ENCODE measurements at places on chromosomes 11 and 22.

DNA sequence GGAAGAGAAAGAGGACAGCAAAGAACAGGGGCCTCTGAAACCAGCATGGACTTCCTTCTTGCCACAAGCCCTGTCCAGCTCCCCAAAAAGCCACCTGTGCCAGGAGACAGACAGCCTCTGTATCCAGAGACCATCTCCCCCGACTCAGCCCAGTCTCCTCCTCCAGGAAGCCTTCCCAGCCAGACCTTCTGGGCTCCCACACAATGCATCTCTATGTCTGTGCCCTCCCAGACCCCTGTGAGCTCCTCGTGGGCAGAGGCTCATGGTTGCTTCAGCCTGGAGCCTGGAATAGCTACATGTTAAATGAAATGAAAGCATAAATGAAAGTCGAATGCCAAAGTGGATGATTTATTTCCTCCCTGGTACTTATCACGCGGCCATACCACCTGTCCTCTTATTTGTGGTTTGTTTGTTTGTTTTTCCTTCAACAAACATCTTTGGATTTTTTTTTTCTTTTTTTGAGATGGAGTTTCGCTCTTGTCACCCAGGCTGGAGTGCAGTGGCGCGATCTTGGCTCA lies 7.3 kb upstream of the ARAP1 start:
- DNase-seq = no peak

DNA sequence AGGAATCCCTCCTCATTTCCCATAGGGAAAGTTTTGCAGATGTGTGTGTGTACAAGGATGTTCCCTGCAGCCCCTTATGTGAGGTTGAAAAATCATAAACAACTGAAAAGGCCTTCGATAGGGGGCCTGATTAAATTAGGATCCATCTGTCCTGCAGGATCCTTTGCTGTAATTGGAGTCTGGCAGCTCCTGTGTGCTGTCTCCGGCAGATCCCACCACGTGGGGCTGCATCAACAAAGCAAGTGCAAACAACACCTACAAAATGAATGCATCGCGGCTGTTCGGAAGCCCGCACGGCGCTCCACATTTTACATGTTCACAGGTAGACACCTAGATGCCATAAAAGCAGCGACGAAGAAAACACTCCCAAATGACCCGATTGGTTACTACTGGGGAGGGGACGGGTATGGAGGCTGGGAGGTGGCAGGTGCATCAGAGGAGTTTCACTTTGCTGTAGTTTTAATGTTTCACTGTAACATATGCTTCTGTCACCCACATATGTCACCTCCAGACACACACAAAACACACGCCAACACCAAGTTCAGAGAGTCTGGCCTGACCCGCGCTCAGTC lies 52.2 kb downstream of the NFAM1 start:
- DNase-seq = no peak

DNA sequence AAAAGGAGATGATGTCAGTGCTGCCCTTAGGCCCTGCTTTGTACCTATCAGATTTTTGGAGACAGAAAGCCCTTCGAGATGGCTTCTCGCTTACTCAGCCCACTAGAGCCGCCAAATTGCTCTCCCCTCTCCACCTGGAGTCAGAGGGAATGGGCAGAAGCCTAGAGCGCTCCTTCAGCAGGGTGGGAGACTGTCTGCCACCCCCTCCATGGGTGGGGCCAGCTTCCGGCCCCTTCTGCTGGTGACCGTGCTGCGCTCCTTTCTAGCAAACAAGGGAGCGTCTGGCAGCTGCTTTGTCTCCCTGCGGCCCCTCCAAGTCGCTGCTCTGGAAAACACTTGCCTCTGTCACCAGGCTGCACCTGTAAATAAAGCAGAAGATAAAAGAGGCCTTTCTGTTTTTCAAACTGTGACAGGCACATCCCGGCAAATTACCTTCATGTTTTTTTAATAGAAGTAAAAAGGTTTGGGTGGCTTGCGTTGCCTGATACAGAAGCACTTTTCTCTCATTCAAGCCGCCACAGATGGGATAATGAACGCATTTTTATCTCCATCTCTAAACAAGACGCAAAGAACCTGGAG lies 145.7 kb upstream of the NECTIN1 start:
- DNase-seq = no peak

GRCh38 chr11:120778685-120779490 lies 245.0 kb upstream of the TBCEL start:
- no peak for DNase-seq

GRCh38 chr11:67468456-67468758 lies 644 bp downstream of the TMEM134 start:
- no peak for DNase-seq

GRCh38 chr11:76885390-76886097 lies 24.8 kb downstream of the ACER3 start:
- DNase-seq = no peak

DNA sequence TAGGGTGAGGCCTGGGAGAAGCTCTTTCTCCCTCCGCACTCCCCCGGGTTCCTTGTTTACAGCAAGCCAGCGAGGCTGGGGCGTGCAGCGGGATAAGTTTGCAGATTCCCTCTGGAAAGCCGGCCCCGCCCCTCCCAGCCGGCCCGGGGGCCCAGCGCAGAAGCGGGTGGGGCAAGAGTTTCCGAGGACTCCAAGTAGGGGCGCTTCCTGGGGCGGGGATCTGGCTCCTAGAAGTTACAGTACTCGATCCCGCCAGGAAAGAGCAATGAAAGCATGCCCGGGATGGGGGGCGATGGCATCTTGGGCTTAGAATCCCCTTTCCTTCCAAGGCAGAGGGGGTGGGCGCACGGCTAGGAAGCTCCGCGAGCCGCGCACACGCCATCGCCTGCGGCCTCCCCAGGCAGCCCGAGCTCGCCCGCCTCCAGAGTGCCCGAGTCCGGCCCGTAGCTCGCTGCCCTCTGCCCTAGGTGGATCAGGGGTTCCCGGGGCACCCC lies 385 bp downstream of the TST start:
- DNase-seq = no peak

GRCh38 chr22:20211409-20211996 lies 56.6 kb downstream of the RTN4R start:
- no peak for DNase-seq

- no peak for DNase-seq
Observed at GRCh38 chr11:44243086-44243485, 66.9 kb downstream of the ALX4 start.

DNA sequence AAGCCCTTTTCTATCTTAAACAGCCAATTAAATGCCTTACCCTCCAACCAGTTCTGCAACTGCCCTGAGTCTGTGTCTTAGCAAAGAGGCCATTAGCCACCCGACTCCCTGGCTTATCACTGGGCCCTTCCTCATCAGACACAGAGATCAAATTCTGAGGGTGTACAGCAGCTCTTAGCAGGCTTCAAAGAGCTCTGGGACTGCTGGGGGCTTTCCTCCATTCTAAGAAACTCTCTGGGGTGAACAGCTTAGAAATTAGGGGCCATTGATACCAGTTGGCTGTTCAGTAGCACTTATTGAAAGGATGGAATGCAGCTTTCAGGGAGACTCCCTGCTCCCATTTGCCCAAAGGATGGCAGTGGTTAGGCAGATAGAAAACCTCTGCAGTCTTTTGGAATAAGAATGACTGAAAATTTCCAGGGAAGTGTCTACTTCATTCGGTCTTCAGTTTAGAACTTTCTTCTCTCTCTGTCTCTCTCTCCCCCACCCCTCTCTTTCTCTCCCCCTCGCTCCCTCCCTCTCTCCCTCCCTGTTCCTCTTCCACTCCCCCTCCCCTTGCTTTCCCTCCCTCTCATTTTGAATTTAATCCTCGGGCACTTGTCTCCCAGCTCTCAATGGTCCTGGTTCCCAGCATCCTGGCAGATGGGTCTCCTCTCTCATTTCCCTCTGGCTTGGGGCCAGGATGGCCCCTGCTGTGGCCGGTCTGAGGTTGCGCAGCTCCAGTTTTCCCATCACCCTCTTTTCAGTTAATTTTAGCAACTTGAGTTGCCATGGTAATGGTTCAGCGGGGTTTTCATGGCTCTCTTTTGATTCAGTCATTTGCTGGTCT lies 76.4 kb downstream of the COMMD9 start:
- no peak for DNase-seq

DNA sequence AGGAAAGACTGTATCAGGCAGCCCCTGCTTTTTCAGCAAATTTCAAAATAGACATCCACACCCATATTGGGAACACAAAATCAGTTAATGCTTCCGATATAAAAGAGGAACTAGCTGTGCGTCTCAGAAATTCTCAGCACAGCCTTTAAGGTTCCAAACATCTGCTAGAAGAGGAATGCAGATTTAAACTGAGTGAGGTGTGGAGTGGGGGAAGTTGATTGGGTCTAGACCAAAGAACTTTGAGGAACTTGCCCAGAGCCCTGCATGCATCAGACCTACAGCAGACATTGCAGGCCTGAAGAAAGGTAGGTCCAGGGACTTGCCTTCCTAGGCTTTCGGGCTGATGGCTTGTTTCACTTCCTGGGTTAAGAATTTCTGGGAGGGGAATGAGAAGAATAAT lies at the start of gene MS4A4A:
Gene MS4A4A (plus strand): TSS at position 255 of the 400 bp plus-strand sequence. CDS start 10 bp downstream, at position 265.
- no peak for DNase-seq

DNA sequence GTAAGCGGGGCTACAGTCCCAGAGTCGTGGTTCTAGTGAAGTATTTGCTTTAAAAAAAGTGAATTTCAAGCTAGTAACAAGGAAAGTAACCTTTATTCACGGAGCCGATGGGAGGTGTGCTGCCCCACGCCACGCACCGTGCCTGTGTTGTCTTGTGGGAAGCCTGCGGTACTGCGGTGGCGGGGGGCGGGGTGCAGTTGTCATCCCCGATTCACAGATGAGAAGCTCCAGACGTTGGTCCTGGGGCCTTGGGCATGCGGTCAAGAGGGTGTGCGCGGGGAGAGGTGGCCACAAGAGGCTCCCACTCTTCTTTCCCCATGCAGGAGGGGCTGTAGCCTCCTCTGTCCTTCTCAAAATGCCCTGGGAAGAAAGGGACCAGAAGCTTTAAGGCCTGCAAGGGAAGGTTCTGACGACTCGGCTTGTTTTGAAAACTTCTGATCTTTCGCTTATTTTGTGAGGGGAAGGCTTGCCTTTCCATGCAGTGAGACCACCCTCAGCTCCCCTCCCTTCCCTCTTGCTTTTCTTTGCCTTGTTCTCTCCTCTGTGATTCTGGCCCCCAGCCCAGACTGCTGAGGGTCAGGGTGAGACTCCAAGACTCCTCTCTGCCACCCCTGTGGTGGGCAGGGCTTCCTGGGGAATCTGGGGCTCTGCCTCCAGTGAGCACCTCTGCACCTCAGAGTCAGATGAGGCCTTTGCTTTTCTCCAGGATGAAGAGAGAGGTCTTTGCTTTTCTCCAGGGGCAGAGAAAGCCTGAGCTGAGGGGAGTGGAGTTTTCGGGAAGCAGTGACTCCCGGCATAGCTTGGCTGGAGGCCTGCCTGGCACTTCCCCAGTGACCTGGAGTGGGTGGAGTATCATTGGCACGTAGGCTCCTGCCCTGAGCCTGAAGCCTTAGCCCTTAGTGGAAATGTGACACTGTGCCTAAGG lies 6.2 kb downstream of the GLB1L3 start:
- no peak for DNase-seq

DNA sequence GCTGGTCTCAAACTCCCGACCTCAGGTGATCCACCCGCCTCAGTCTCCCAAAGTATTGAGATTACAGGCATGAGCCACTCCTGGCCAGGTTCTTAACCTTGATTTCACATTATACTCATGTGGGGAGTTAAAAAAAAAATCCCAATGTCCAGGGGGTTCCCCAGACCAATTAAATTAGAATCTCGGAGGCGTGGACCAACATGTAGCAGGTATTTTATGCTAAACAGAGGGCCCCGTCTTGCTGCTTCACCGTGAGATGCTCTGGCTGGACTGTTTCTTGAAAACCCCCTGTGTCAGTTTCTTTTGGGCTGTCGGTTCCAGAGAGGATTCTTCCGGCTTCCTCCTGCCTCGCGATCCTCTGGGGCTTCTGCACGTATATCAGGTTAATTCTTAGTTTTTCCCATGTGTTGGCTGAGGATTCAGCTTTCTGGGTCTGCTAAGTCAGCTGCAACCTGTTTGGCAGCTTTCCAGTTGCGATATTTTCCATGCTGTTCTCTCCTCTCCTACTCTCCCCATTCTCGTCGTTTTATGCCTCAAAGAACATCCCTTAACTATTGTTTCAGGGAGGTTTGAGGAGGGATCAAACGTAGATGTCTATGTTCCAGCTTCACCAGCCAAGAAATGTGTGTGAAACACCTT lies 50.6 kb upstream of the ACCSL start:
- no peak for DNase-seq

- DNase-seq = no peak
Observed at GRCh38 chr11:121460941-121461514, 8.3 kb upstream of the SORL1-AS1 start.

- DNase-seq = no peak
Observed at GRCh38 chr11:17157761-17158160, 50.0 kb downstream of the PIK3C2A start.

DNA sequence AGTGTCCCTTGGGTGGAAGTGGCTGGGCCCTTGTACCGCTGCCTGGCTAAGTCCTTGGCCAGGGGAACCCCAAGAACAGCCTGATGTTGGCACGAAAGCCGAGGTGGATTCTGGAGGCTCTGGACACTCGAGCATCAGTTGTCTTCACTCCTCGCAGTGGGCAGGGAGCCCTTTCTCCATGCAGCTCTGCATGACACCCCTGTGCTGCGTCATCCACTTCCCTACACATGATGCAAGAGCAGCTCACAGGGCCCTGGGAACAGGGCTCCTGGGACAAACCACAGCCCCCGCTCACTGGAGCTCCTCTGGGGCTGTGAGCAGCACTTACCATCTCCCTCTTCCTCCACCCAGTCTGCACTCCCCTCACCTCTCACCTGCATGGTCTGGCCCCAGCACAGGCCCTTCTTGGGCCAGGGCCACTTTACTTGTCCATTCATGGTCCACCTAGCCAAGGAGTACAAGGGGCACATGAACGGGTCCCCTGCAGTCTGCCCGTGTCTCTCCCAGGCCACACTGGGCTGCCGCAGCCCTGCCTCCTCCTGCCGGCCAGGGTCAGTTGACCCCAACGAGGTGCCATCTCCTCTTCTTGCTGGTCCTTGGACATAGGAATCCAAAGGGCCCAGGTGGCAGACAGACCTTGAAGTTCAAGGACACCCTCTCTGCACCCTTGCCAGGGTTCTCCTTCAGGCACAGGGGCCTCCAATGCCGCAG lies 66.5 kb downstream of the IGF2 start:
- no peak for DNase-seq

GRCh38 chr11:126703662-126704061 lies 296.9 kb downstream of the KIRREL3 start:
- DNase-seq = no peak

DNA sequence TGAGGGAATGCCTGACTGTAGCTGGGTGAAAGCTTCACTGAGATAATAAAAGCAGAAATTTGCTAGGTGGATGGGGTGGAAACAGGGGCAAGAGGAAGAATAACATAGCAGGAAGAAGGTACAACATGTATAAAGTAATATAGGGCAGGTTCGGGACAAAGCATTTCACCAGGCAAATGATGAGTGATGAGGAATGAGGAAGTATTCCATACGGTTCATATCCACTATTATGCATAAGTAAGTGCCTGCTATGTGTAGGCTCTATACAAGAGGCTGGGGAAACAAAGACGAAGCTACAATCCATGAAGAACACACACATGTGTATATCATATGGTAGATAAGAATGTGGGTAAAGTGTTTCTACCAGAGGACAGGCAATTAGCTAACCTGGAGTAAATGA lies 7.9 kb downstream of the NDUFC2 start:
- DNase-seq = no peak

All from cortex of kidney (tissue), 1 donor.